Progenitor cell of endocrine pancreas (in vitro differentiated cells): ENCODE measurements at places on chromosomes 3 and 15.

GRCh38 chr3:17910922-17911321 lies 168.5 kb upstream of the TBC1D5 start:
- no peak for DNase-seq

DNA sequence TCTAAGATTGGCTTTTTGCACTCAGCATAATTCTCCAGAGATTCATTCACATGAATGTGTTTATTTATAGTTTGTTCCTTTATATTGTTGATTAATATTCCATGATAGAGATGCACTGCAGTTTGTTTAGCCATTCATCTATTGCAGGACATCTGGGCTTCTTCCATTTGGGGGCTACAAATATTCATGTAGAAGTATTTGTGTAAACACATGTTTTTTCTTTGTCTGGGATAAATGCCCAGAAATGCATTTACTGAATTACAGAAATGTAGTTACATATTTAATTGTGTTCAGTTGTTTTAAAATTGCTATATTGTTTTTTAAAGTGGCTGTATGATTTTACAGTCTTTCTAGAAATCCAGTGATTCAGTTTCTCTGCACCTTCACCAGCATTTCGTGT lies 635.0 kb downstream of the ZIC1 start:
- DNase-seq = no peak

GRCh38 chr3:112687211-112687610 lies 46.3 kb upstream of the CCDC80 start:
- DNase-seq = no peak

DNA sequence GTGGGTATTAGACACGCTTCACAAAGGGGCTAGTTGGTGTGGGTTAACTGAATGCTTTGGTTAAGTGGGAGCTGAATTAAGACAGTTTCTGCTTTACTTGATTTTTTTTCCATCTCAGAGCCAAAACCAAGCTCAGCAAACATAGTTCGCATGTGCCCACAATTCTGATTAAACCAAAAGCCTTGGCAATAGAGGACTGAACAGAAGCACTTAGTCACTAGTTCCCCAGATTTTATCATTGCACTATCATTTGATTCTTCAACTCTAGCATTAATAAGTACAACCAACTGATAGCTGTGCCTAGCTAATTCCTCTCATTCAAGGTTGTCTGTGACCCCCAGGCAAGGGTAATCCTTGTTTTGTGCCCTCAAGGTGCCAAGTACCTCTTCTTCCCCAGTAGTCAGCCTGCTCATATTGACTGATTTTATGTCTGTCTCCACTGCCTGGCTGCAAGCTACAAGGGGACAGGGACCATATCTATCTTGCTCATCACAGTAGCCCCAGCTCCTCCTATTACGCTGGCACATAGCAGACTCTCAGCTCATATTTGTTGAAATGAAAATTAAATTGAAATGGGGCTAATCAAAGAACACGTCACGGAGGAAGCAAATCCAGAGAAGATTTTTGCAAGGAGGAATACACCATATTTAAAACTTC lies 9.9 kb upstream of the ARHGEF3 start:
- DNase-seq = no peak

DNA sequence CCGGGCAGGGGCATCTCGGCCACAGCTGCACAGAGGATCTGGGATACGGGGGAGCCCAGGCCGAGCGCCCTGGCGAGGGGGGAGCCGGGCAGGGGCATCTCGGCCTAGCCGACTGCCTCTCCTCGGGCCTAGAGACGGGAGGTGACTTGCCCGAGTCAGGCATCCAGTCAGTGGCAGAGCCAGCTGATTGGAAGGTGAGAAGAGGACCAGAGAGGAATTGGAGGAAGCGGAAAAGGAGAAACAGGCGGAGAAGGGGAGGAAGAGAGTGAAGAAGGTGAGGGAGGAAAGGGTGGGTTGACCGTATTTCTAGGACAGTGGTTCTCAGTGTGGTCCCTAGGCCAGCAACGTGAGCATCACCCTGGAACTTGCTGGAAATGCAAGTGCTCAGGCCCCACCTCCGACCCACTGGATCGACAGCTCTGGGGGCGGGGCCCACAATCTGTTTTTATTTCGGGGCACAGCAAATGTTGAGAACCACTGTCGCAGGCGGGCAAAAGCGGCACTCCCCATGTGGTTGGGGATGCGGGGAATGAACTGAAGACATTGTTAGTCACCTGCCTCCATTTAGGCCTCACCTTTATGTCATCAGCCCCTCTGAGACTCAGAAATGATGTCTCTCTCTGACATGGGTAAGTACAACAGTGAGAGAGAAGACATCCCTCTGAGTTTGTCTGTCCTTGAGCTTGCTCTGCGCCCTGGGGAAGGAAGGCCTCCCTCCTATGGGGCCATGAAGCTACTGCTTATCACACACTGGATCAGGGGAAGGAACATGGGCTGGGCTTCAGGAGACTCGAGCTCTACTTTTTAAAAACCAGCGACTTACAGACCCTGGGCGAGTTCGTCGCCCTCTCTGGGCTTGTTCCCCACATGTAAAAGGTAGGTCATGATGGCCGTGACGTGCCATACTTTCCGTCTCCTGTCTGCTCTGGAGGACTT lies 1.0 kb upstream of the MELTF start:
- no peak for DNase-seq

- no peak for DNase-seq
Observed at GRCh38 chr3:195095035-195095703, 175.8 kb downstream of the XXYLT1 start.

GRCh38 chr15:78315686-78316282 lies 16.4 kb upstream of the SKIC8 start:
- DNase-seq = no peak

GRCh38 chr3:157981819-157982218 lies 124.4 kb downstream of the SHOX2 start:
- no peak for DNase-seq

DNA sequence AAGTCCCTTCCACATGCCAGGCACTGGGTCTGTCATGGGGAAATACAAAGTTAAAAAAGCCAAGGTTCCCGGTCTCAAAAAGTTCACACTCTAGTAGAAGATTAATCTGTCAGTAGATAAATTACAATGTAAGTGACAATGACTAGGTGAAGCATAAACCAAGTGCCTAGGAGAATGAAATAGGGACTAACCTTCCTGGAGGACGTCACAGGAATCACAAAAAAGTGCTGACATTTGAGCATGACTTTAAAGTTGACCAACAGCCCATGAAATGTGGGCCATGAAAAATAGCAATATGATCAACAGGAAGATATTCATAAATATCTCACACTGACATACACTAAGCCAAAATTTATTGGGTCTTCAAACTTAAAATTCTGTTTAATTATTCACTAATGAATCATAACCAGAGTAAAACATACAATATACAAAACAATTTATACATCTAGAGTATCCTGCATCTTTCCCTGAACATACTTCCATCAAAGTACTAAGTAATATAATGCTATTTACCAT lies 20.0 kb downstream of the COPS2 start:
- no peak for DNase-seq

DNA sequence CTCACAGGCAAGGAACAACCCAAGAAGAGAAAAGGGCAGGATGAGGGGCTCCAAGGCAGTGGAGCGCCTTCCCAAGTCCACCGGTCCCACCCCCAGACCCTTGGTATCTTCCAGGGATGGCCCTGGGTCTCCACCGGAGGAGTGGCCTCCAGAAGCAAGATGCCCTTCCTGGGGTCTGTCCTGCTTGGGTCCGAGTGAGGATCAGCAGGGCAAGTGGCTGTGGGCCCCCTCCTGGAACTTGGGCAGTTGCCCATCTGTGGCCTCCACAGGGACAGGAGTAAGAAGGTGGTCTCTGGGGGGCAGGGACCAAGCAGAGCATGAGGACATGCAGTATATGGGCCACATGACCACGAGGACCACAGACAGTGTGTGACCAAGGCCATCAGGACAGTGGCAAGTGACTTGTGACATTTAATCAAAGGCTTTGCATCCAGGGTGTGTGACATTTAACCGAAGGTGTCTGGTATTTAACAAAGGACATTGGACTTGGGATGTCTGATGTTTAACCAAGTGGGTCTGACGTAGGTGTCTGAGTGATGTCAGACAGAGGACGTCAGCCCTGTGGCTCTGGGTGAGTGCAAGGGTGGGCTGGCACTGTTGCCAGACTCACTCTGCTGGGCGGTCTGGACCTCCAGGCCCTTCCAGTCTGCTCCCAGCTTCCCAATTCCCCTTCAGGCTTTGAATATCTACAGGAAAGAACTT lies 34.7 kb downstream of the SCN5A start:
- no peak for DNase-seq

DNA sequence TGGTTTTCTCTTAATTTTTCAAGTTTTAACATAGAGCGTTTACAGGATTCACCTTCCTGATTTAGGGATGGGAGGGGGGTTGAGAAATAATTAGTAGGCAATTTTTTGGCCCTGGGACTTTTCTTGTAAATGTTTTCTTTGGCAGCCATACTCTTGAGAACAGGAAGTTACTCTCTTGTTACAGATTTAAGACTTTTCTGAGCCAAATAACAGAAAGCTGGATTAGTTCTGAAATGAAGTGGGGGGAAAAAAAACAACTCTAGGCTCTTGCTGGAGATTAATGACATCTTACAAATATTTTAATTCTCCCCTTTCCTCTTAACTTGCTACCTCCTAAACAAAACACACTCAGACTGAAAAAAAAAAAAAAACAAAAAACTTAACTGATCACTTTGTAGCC lies 13.8 kb upstream of the POLR2M start:
- no peak for DNase-seq

DNA sequence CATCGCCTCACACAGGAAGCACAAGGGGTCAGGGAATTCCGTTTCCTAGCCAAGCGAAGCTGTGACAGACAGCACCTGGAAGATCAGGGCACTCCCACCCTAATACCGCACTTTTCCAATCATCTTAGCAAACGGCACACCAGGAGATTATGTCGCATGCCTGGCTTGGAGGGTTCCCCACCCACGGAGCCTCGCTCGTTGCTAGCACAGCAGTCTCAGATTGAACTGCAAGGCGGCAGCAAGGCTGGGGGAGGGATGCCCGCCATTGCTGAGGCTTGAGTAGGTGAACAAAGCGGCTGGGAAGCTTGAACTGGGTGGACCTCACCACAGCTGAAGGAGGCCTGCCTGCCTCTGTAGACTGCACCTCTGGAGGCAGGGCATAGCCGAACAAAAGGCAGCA lies 384.8 kb downstream of the CNTN6 start:
- DNase-seq = no peak

- no peak for DNase-seq
Observed at GRCh38 chr3:152910211-152910610, 75.3 kb downstream of the P2RY1 start.

DNA sequence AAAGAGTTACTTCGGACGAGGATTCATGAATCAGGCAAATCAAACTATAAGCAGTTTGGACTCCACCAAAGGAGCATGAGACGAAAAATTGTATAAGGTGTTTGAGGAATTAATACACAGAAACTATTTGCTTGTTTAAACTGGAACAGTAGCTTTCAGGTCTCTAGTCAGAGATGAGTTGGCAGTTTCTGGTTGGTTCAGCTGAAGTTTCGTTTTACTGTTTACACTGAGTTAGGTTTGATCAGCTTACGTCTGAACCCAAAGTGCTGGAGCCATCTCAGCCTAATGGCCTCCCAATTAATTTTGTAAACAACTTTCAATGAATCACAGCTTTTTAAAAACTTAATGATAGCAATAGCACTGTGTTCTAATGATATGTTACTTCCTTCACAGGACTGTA lies 703.7 kb downstream of the NLGN1 start:
- no peak for DNase-seq

DNA sequence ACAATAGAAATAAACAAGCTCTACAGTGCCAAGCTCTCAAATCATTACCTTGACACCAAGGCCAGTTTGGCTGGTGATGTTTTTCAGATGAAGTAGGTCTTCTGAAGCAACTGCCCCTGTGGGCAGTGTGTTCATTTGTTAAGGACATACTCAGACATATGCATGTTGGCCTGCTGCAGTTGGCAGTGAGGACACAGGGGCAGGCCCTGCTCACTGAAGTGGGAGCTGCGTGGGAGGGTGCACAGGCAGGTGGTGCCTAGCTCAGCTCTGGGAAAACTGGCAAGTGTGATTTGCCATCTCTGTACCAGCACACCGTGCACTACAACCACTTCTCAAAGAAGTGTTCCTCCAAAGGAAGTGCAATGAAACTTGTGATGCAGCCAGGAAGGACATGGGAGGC lies 28.5 kb upstream of the SNRK start:
- no peak for DNase-seq

- no peak for DNase-seq
Observed at GRCh38 chr3:108818404-108818803, 4.2 kb upstream of the TRAT1 start.

DNA sequence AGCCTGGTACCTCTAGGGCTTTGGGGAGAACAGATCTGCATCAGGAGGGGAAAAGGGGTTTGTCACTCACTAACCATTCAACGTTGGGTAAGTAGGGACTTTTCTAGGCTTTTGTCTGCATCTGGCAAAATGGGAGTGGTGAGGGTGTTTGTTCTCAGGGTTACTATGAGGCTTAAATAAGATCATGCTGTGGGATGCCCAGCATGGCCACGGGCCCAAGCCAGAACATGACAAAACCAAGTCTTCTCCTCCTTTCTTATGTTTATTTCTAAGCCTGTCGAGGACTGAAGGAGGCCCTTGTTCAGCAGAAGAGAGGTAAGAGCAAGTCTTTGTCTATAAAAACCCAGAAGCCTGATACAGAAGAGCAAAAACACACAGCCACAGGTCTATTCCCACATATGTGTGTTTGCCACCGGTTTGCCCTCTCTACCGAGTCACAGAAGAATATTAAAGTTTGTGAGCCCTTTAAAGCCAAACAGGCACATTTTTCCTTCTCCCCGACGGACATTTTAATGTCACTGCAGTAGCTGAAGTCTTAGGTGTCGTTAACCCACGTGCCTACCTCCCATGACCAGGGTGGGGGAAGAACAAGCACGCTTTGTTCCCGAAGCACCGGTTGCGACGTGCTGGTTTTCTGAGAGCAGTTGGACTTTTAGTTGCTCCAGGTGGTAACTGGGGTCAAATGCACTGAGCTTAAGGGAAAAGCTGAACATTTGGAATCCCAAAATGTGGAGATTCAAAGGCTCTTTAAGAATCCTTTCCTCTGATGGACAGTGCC lies 72.1 kb downstream of the NOX5 start:
- DNase-seq = no peak

- DNase-seq = no peak
Observed at GRCh38 chr3:126435456-126436315, 40.0 kb downstream of the ZXDC start.

- DNase-seq = no peak
Observed at GRCh38 chr3:133987948-133988484, 41.7 kb downstream of the SLCO2A1 start.

DNA sequence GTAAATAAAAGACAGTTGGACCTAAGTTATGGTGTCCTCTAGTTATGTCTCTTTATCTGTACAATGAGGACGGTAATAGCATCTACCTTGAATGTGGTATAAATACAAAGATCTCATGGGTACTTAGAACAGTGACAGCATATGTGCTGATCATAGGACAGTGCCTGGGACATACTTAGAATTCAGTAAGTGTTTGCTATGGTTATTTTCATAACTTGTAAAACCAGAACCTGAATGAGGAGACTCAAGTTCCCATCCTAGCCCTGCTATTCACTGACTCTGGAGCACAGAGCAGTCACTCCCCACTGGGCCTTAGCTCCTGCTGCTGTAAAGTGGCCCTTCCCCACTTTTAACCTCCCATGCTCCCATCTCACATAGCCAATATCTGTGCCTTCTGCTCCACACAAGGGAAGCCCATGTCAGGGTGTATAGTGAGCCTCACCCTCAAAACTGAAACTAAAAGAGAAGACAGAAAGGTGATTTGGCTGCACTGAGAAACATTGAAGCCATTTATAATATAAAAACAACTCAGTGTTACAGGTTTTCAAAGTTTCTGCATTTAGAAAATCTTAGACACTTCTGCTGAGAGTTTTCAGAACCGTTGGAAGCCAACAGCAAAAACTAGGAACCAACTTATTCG lies 225.4 kb upstream of the UBE2E2 start:
- DNase-seq = no peak

- no peak for DNase-seq
Observed at GRCh38 chr3:195213639-195214315, 57.2 kb downstream of the XXYLT1 start.
